Subcutaneous preadipocyte (primary cell): ENCODE measurements at places on chromosomes 1 and 21. TPM values are rescaled to one million over a fixed set of nuclear protein-coding genes. Genes with fewer than 3 reads are reported as not detected.

GSTM4 gene
- 5.9 and 10.2 TPM in 2 replicates for total RNA-seq

FAM43B gene
- under 0.01 TPM in 1 of 2 replicates, not detected in the other for total RNA-seq

RNF115 gene
- 13.6 and 19.7 TPM in 2 replicates for total RNA-seq

LCE6A gene
- total RNA-seq, result not detected in 2 replicates

VCAM1 gene
- total RNA-seq, result 0.20 and 0.37 TPM in 2 replicates

IL12RB2 gene
- 0.20 TPM in 1 of 2 replicates, not detected in the other for total RNA-seq

POU2F1 gene
- total RNA-seq, result 7.0 and 9.4 TPM in 2 replicates

INSRR gene
- total RNA-seq, result not detected in 2 replicates

SYT14 gene
- under 0.01 TPM in 1 of 2 replicates, not detected in the other for total RNA-seq

LENEP gene
- not detected in 2 replicates for total RNA-seq

NUP210L gene
- total RNA-seq, result under 0.01 TPM in 2 replicates

GPR3 gene
- total RNA-seq, result 0.73 and 1.2 TPM in 2 replicates

XCL2 gene
- total RNA-seq, result not detected in 2 replicates

RPAP2 gene
- 5.5 and 6.2 TPM in 2 replicates for total RNA-seq

SOAT1 gene
- total RNA-seq, result 32.0 and 33.2 TPM in 2 replicates

OPN3 gene
- 22.4 and 32.1 TPM in 2 replicates for total RNA-seq

TRIM58 gene
- 0.98 and 4.0 TPM in 2 replicates for total RNA-seq

COL16A1 gene
- 50.0 and 58.5 TPM in 2 replicates for total RNA-seq

ASAP3 gene
- total RNA-seq, result 39.9 and 68.0 TPM in 2 replicates

SLC44A5 gene
- total RNA-seq, result not detected in 2 replicates

GJA5 gene
- under 0.01 and 0.37 TPM in 2 replicates for total RNA-seq

RWDD3 gene
- 9.9 and 10.4 TPM in 2 replicates for total RNA-seq

FCRL4 gene
- total RNA-seq, result not detected in 2 replicates

KIAA1614 gene
- 4.5 and 10.3 TPM in 2 replicates for total RNA-seq

RUNX1 gene
- total RNA-seq, result 18.4 and 20.9 TPM in 2 replicates

PRCC gene
- total RNA-seq, result 17.3 and 21.7 TPM in 2 replicates

C8A gene
- not detected in 2 replicates for total RNA-seq

FALEC gene
- not detected in 2 replicates for total RNA-seq

TMPRSS2 gene
- total RNA-seq, result not detected in 2 replicates

ACTL8 gene
- 0.20 and 0.37 TPM in 2 replicates for total RNA-seq

ADAM30 gene
- total RNA-seq, result not detected in 2 replicates

MFSD2A gene
- total RNA-seq, result 6.2 and 16.6 TPM in 2 replicates

RPE65 gene
- not detected in 2 replicates for total RNA-seq

GJC2 gene
- total RNA-seq, result 1.8 and 2.7 TPM in 2 replicates

MROH9 gene
- total RNA-seq, result 0.37 TPM in 1 of 2 replicates, not detected in the other

LCE1C gene
- not detected in 2 replicates for total RNA-seq

MCOLN3 gene
- total RNA-seq, result 4.8 and 6.3 TPM in 2 replicates

TTC24 gene
- not detected in 2 replicates for total RNA-seq

LCE1A gene
- not detected in 2 replicates for total RNA-seq

OLFML3 gene
- total RNA-seq, result 19.8 and 22.7 TPM in 2 replicates

MIER1 gene
- total RNA-seq, result 20.2 and 26.8 TPM in 2 replicates

RAD54L gene
- 4.0 and 7.2 TPM in 2 replicates for total RNA-seq

FHAD1 gene
- 0.73 and 0.78 TPM in 2 replicates for total RNA-seq

CRNN gene
- total RNA-seq, result not detected in 2 replicates

CZIB gene
- total RNA-seq, result 45.7 and 49.2 TPM in 2 replicates

KRTAP12-2 gene
- total RNA-seq, result not detected in 2 replicates
